ENCODE measurements at places on chromosomes 3 and 15. TPM values are rescaled to one million over a fixed set of nuclear protein-coding genes. Genes with fewer than 3 reads are reported as not detected.

GRCh38 chr3:66555214-66555844 lies 54.5 kb upstream of the LRIG1 start:
- no peak overlapping the region for H3K27ac ChIP-seq
- peaks cover 1% of the 10 kb centered on the region for H3K27me3 ChIP-seq
- H3K4me1 ChIP-seq, result no peaks in the 10 kb centered on the region

DNA sequence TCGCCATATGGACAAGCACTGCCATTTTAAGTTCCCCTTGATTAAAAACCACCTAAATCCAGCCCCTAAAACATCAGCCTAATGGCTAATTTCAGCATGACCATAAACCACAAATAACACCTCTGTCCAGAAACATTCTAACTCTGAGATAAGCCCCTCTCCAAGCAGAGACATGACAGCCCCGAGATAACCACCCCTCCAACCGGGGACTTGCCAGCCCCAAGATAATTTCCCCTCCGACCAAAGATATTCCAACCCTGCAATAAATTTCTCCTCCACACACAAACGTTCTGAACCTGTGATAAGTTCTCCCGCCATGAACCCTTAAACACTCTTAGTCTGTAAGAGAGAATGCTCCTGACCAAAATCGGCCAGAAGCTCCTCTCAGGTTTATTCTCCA lies 586.8 kb downstream of the EDEM1 start:
- no peaks in the 10 kb centered on the region for H3K27me3 ChIP-seq
- no peaks in the 10 kb centered on the region for H3K4me1 ChIP-seq
- H3K36me3 ChIP-seq, result no peaks in the 10 kb centered on the region
- H3K4me3 ChIP-seq, result no peak overlapping the region
- DNase-seq, result no peak

DNA sequence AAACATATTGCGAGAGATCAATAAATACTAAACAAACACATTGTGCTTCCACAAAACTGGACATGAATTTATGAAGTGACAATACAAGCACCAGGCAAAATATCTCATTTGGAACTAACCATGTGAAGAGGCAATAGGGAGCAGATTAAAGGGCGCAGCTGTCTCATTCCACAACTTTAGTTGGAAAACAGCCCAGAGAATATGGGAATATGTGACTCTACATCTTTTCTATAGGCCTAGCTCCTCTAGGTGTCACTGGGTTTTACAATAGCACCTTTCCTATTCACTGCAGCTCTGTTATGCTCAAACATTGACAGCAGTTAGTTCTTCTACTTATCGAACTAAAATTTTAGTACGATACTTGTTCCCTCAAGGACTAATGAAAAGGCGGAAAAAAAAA lies 866.3 kb upstream of the GBE1 start:
- no peak overlapping the region for H3K4me3 ChIP-seq
- H3K27ac ChIP-seq, result no peak overlapping the region
- no peaks in the 10 kb centered on the region for H3K4me1 ChIP-seq
- DNase-seq, result no peak

Gene PAQR5
- not detected for total RNA-seq

Gene BRK1
- total RNA-seq, result 61.9 TPM

Measured in CD4-positive, CD25-positive, alpha-beta regulatory T cell (primary cell).